ENCODE measurements at places on chromosomes 5 and 9.

GRCh38 chr5:65820373-65820772 is 98.4 kb downstream of the NLN start:
- no peak for DNase-seq

GRCh38 chr5:147690595-147690994 is 91.9 kb downstream of the JAKMIP2 start:
- no peak for DNase-seq

- no peak for DNase-seq
These were observed 123.9 kb downstream of the UNC13B start for GRCh38 chr9:35285731-35286130.

DNA sequence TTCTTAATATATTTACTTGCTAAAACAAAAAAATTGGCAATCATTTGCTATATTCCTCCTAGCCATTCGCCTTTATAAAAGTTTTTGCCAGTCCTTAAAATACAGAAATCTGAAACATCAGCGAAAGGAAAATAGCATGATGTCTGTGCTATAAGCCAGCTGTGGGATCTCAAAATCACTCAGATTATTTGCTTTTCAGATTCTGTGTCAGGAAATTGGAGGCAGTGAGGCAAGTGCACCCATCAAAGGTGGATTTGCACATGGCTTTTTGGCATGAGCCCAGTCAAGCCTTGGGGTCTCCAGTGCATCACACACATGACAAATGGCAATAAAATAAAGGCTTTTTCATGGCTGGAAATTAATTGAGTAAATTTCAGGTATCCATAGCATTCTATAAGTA is 196.8 kb upstream of the DAPK1 start:
- DNase-seq: no peak

- DNase-seq: no peak
These were observed 76.9 kb upstream of the ZNF608 start for GRCh38 chr5:124823380-124823779.

- no peak for DNase-seq
These were observed 5.8 kb downstream of the ENC1 start for GRCh38 chr5:74634611-74635286.

DNA sequence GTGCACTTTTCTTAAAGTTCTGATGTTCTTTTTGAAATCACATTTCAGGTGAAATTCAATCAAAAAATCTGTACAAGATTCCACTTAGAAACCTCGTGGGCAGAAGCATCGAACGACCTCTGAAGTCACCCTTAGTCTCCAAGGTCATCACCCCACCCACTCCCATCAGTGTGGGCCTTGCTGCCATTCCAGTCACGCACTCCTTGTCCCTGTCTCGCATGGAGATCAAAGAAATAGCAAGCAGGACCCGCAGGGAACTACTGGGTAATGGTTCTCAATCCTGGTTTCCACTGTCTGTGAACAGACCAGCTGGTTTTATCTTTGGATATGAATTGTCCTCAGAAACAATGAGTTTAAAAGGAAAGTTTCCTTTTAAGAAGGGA is 8.1 kb upstream of the SLC2A8 start:
- DNase-seq: no peak

DNA sequence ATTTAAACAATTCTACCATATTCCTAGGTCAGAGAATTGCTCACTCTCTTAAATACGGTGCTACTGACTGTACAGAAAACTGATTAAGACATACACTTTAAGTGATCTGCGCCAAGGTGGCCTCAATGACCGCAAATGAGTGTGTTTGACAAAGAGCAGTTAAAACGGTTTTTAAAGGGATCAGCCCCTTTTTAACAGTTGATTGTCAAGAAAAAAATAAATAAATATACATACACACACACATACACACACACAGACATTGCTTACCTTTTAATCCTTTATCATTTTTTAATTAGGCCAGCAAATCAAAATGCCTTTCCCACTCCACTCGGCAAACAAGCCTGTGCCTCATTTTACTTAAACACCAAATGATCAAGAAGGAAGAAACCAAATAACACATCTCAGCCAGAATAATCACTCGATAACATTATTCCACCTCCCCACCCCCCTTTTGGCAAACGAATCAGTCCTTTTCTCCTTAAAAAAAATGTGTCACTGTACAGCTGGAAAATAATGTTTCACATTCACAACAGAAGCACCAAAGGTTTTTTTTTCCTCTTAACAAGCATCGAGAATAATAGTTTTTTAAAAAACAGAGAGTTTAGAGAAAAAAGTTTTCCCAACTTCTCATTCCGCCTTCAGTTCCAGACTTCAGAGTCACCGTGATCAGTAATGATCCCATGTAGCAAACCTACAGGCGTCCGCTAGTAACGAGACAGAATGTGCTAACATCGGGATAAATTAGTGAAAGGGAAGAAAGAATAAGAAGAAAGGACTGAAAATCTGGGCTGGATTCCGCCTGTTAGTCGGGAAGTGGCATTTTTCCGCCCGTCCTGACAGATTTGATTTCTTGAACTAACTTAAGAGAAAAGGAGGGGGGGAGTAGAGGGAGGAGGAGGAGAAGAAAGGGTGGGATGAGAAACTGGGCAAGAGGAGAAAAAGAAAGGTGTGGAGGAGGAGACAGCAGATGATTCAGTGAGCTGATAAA is at the start of gene ZNF608:
Gene ZNF608 (minus strand): TSS at position 712 of the 988 bp plus-strand sequence. CDS start 1,650 bp downstream, outside the sequence.
- no peak for DNase-seq

GRCh38 chr9:78072586-78073199 is 41.1 kb upstream of the GNAQ start:
- DNase-seq: no peak

GRCh38 chr5:9054322-9054721 is 491.6 kb downstream of the SEMA5A start:
- DNase-seq: no peak

GRCh38 chr5:138029501-138029900 is 3.4 kb downstream of the FAM13B start:
- no peak for DNase-seq

GRCh38 chr5:14385019-14385418 is 196.6 kb upstream of the OTULINL start:
- no peak for DNase-seq

Measured in NCI-H187 treated with DMSO at 0.1 percent for 48 hours (cell line).